ENCODE measurements at places on chromosomes 7 and 10.

DNA sequence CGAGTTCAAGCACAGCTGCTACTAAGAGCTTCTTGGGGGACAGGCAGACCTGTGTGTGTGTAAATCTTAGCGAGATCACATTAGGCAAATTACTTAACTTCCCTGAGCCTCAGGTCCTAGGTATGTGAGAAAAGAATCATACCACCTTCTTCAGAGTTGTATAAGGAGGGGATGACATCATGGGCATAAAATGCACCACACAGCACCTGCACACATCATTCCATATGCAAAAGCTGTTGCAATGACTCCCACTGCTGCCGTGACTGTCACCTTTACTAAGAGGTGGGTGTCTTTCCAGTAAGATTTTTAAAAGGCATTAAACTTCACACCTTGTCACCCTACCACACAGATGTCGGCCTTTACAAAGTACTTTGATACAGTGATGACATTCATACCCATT lies 146.0 kb downstream of the FANK1 start:
- no peak for DNase-seq

- DNase-seq, result no peak
Measured at GRCh38 chr7:54260941-54261371, 281.2 kb upstream of the VSTM2A start.

DNA sequence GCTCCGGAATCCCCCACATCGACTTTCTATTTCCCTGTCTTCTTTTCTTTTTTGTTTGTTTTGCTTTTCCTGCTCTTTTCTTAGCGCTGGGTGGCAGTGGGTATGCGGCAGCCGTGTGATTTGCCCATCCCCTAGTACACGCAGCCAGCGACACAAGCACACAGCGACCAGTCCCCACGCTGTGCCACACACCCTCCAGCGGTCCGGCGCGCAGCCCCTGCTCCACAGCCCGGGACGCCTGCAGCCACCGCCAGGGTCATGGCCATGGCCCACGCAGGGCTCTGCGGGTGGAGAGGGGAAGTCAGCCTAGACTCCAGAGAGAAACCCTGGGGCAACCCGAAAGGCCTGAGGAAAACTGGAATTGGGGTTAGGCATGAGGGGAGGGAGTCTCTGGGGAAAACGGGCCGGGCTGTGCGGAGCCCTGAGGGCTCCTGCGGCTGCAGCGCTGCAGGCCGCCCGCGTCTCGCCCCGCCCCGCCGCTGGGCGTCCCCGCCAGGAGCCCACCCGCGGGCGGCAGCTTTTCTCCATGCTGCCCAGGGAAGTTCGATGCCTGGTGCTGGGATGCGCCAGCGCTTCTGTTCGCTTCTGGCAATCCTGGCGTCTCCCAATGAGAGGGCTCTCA lies 2.5 kb downstream of the CHRM2 start:
- no peak for DNase-seq

DNA sequence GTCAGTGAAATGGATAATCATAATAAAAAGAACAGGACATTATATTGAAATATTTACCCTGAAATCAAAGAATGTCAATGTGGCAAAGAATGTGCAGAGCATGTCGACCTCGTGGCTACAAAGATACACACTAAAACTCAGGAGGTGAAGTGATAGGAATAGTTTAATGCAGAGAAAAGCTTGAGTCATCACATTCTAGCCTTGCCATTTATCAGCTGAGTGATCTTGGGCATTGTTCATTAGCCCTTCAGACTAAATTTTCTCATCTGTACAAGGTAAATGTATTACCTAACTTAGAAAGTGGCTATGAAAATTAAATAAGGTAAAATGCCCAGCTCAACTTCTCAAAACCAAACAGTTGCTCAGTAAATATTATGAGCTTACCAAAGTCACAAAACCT lies 22.6 kb downstream of the CALCR start:
- DNase-seq, result no peak

- no peak for DNase-seq
Measured at GRCh38 chr10:108812296-108812695, 1111.0 kb downstream of the XPNPEP1 start.

- no peak for DNase-seq
Measured at GRCh38 chr7:120475994-120476393, 203.0 kb downstream of the KCND2 start.

GRCh38 chr10:82953909-82954308 lies 1078.9 kb downstream of the NRG3 start:
- DNase-seq, result no peak

- DNase-seq, result no peak
Measured at GRCh38 chr7:37656913-37657530, 26.5 kb upstream of the GPR141 start.

GRCh38 chr7:152571068-152571467 lies 104.9 kb downstream of the XRCC2 start:
- DNase-seq, result no peak

DNA sequence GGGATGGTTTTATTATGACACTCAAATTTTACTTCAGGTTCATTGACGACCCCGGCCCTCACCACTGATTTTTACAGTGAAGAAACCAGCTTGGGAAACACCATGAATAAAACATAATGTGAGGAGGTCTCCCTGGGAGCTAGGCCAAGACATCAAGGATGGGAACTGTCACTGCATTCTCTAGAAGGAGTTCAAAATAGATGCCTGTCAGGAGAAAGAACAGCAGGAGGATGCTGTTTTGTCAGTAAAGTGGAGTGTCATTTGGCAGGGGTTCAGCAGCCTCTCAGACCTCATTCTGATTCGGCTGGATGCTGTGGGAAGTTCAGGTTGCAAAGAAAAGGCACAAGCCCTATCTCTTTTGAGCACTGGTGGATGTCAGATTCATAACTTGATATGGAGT lies 360.3 kb upstream of the C7orf33 start:
- no peak for DNase-seq

GRCh38 chr10:130389906-130390305 lies 253.7 kb downstream of the GLRX3 start:
- no peak for DNase-seq

- no peak for DNase-seq
Measured at GRCh38 chr10:5165738-5166137, 19.2 kb downstream of the AKR1C8 start.

GRCh38 chr7:17307000-17307399 lies 8.5 kb downstream of the AHR start:
- DNase-seq, result no peak

DNA sequence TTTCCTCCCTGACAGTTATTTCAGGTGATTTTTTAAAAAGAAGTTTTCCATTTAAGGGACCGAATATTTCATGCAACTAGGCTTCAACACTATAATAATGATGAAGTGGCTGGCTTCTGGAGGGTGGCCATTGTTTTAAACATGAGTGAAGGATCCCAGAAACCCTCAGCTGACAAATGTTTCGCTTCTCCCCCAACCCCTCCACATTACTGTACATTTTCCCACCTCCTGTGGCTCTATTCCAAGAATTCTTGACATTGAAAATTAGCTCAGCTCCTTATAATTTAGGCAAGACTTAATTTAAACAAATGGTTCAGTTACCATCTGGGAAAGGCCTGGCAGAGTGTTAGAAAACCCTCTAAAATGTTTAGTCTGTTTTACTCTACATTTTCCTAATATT lies 129.9 kb upstream of the CDCA7L start:
- DNase-seq, result no peak

GRCh38 chr10:5890452-5890915 lies 441 bp downstream of the FBH1 start:
- no peak for DNase-seq

- DNase-seq, result no peak
Measured at GRCh38 chr10:29306688-29307087, 17.8 kb downstream of the LYZL1 start.

GRCh38 chr10:113038183-113038582 lies 88.1 kb downstream of the TCF7L2 start:
- no peak for DNase-seq

GRCh38 chr7:103857435-103857834 lies 132.0 kb downstream of the RELN start:
- peak; percentile 90 for DNase-seq

DNA sequence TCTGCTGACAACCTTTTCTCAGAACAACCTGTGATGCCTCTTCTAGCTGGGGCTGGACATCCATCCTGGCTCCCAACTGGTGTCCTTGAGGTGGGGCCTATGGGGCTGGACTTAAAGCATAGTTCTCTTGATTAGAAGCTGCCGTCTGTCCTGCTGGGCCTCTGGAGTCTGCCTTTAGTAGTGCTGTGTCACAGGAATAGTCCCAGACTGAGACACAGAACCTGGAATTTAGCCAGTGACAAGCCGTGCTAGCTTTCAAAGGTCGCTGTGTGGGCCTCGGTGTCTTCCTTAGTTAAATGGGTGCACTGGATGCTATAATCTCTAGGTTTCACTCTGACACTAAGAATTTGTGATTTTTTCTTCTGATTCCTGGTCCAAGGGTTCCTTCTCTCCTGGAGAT lies 41.2 kb downstream of the GPR141 start:
- DNase-seq, result no peak

DNA sequence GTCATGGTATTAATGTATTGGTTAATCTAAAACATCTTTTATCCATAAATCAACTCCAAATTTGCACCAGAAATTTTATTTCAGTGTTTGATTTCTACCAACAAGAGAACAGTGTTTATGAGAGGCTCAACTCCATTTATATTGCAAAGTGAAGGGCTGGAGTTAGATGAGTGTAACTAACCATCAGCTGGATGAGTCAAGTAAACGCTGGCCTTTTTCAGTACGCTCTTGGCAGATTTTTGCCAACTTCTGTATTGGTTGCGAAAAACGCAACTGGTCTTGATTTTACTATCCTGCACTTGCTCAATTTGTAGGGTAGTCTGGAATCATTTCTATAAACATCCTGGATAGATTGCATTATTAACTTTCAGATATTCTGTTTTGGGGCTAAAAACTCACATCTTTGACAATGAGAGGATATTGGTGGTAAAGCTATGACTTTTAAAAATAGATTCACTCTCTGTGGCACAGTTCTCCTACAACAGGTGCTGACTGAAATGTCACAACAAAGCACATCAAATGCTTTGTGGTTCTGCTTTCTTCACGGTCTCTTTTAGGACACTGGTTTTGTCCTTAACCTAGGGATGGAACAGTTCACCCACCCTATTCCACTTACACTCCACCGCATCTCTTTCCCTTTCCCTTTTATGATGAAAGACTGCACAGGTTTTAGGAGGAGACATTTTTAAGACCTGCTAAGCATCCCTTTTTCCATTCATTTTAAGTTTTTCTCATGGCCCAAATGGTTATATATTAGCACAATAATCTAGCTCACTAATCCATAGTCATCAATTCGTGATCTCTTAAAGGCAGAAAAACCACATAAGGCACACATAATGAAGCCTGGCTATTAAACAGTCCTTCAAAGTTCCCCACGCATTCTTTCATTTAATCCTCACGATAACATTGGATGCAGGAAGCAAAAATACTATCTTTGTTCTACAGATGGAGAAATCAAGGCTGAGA lies 12.8 kb downstream of the CACNA2D1 start:
- DNase-seq, result no peak

DNA sequence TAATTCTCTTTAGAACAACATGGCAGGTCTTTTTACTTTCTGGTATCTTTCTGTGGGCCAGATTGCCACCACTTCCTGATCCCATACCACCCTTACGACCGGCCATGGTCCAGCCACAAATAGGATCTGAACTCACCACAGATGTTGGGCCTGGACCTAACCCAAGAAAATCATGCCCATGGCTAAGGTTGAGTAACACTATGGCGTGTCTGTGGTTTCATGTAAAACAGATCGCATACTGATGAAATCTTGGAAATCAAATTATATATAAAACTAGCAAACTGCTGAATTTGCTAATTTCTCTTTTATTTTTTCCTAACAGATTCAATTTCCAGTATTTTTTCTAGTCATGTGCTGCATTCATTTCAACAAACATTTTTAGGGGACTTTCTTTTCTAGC lies 77.2 kb downstream of the CH25H start:
- DNase-seq, result no peak

- DNase-seq, result no peak
Measured at GRCh38 chr7:107025449-107026103, 18.9 kb upstream of the PRKAR2B start.

DNA sequence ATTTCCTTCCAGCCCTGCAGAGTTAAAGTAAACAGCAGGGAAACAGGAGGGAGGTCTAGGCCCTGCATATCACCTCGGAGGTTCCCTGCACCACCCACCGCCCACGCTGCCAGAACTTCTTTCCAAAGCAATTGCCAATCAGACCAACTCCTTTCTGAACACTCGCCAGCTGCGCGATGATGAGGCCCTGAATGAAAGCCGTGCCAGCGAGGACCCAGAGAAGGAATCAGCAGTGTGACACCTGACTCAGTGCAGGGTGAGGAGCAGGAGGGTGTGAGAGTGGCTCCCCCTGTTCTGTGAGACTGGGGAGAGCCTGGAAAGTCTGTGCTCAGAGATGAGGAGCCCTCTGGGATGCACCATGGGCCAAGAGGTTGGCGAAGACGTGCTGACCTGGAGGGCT lies 3.3 kb upstream of the TCERG1L start:
- DNase-seq, result no peak

DNA sequence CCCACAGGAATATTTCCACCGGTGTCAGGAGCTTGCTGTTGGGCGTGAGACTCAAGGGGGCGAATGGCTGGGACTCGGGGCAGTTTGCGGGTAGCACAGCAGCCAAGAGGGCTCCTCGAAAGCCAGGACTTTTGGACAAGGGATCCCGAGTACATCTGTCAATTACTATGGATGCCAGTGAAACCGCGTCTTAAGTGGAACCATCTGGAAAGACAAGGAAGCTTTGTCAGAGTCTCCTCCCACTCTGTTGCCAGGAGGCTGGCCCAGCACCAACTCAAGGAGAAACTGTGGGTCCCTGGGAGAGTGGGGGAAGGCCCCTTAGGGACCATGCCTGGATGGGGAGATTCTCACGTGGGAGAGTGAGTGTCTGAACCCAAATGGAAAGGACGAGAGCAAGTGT lies 57.1 kb downstream of the C10orf143 start:
- DNase-seq, result no peak

DNA sequence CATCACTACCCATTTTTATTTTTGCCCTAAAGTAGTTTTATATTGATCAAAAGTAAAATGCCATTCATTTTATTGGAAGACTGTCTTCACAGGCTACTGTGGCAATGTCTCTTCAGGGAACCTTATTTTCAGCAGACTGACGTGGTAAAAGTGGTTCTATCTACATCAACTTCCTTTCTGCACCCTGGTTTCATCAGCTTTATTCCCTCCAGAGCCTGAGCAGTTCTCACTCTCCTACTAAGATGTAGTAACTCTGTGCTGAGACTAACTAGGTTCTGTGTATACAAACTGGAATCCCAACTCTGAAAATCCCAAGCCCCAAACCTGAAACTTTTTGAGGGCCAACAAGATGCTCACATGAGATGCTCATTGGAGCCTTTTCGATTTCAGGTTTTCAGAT lies 155.3 kb downstream of the SFMBT2 start:
- DNase-seq, result no peak
